ENCODE measurements at places on chromosomes 2 and 18. TPM values are rescaled to one million over a fixed set of nuclear protein-coding genes. Genes with fewer than 3 reads are reported as not detected.

DNA sequence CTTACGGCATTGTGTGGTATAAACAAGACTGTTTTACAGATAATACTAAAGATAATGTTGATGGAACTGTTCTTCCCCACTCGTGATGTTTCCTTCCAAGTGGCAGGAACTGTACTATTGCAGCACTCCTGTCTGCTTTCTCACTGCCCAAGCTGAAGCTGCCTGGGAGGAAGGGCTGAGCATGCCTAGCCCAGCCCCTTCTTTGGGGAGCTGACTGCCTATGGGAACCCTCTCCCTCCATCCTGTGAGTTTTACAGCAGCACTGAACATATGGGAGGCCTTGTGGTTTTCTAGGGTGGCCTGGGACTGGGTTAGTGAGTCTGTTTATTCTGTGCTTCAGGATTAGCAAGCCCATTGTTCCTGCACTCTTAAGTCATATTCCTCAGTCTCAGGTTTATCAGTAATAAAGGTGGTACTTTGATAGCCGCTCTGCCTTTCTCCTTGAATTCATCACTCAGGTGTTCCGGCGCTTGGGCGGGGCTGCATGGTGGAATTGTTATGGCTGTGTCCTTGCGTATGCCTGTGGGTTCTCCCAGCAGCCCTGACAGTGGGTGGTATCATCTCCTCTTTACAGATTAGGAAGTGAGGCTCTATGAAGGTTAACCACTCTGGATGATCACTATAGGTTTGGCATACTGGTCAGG lies 379.7 kb downstream of the PTPRM start:
- DNase-seq, result no peak

DNA sequence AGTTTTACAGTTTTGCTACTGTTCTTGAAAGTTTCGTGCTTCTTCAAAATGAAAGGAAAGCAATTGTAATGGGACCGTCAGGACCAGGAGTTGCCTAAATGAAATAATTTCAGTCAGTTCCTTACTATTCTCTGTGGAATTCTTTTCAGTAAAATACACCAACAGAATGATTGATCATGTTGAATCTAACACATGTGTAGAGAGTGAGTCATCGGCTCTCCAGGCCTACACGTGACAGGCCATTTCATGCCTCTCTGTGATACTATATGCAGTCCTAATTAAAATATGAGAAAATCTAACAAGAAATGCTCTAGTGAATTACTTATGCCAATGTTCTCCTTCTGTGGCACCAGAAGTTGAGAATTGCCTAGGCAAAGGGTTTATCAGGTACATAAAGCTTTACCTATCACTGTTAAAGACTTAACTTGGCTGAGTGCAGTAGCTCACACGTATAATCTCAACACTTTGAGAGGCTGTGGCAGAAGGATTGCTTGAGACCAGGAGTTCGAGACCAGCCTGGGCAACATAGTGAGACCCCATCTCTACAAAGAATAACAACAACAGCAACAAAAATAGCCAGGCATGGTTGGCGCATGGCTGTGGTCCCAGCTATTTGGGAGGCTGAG lies 199.4 kb downstream of the LRRTM1 start:
- DNase-seq, result no peak

GRCh38 chr18:79912409-79912991 lies 39.0 kb downstream of the SLC66A2 start:
- DNase-seq, result peak; percentile 50

GRCh38 chr2:154067124-154067523 lies 195.4 kb downstream of the GALNT13 start:
- DNase-seq, result no peak

GRCh38 chr2:208361077-208361441 lies 45.5 kb upstream of the PTH2R start:
- no peak for DNase-seq

- no peak for DNase-seq
These were observed 1456.1 kb upstream of the ACVR2A start for GRCh38 chr2:146388757-146389156.

DNA sequence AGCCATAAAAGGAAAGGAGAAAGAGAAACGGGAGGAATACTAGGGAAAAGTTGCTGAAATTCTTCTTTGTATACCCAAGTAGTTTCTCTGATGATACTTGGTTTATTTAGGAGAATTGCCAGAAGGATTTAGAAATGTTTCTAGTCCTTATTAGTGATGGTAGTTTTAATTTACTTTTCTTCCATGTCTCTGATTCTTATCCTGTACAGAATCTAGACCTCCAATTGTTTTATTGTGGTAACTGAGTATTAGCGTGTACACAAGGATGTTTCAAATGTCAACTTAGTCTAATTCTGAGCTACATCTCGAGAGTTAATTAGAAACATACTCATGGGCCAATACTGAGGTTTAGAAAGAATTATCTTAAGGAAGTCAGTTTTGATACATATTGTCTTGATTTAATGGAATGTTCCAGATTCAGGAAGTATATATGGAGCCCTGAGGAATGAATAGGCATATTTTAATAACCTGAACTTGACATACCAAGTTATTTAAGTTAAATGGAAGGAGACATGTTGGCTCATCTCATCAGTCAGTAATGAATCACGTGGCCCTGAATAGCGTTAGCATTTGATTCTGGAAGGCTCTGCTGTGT lies 219.6 kb downstream of the LTBP1 start:
- DNase-seq, result no peak

DNA sequence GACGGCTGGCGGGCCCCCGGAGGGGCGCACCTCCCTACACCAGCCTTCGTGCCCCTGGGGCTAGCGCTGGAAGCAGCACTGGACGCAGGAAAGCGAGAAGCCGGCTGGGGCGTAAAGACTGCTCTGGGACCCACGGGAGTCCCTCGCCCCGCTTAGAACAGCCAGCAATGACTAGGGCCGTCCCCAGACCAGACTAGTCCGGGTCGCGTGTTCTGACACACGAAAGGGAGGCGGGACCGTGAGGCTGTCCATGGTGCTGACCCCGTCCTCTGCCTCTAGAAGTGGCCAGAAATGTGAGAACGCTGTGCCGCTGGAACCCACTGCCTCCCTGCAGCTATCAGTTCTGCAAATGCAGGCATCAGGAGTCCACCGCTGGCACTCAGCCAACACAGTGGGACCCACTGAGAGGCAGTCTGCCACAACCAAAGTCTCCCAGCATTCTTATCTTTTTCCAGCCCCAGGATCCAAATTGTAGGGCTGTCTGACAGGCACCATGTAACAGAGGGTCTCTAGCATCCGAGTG lies at the start of gene UCN:
Gene UCN, minus strand, starts transcription at position 87 of the 523 bp plus-strand sequence. CDS start 550 bp downstream, outside the sequence.
- DNase-seq, result no peak

- DNase-seq, result no peak
These were observed 9.3 kb upstream of the VWC2L start for GRCh38 chr2:214401580-214401979.

DNA sequence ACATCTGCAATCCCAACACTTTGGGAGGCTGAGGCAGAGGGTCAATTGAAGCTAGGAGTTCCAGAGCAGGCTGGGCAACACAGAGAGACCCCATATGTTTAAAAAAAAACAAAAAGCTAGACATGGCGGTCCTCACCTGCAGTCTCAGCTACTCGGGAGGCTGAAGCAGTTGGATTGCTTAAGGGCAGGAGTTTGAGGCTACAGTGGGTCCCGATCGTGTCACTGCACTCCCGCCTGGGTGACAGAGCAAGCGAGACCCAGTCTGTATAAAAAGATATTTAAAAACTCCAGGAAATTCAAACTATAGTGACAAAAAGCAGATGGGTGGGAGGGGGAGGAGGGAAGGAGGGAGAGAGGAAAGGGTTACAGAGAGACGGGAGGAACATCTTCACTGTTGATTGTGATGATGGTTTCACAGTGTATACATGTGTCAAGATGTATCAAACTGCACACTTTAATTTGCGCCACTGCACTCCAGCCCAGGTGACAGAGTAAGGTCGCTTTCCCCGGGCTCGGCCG lies 942 bp upstream of the ZNF236 start:
- no peak for DNase-seq

DNA sequence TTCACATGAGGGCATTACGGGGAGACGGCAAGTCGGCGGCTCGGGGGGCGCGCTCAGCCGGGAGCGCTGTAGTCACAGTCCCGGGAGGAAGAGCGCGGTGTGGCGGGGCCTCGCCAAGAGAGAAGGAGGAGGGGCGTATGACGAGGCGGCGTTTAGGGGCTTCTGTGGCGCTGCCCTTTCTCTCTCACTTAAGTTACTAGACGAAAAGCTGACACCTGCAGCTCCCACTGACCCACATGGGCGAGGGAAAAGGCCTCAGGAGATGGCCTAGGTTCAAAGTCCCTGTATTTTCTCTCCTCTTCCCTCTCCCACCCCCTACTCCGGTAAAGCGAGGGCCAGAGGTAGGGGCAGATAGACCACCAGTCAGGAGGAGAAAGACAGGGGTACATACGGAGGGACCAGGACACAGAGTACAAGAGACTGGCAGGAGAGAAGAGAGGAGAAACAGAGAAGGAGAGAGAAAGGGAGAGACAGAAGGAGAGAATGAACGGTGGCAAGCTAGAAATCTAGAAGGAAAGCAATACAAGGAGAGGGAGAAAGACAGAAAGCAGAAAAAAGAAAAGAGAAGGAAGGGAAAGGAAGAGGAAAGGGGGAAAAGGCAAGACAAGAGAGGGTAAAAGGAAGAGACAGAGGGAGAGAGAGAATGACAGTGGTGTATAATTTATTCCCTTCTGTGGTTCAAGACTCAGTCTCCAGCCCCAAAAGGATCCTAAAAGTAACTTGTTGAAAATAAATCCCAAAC lies 3.8 kb downstream of the SIX2 start:
- DNase-seq, result no peak

GRCh38 chr18:41756141-41756540 lies 198.9 kb upstream of the PIK3C3 start:
- DNase-seq, result no peak

DNA sequence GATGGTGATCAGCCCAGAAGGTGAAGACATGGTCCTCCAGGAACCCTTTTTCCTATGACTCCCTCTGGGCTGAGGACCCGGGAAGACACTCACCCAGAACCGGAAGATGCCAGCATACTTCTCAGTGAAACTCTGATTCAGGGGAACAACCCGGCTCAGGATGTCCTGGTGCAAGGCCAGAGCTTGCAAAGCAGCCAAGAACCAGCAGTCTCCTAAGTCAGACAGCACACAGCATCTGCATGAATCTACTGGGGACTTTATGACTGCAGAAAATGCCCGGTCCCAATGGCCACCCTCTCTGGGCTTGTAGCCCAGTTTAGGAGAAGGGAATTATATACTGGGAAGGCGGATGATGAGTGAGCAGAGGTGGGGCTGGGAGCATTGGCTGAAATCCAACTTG lies 15.3 kb downstream of the CAPN14 start:
- DNase-seq, result no peak

DNA sequence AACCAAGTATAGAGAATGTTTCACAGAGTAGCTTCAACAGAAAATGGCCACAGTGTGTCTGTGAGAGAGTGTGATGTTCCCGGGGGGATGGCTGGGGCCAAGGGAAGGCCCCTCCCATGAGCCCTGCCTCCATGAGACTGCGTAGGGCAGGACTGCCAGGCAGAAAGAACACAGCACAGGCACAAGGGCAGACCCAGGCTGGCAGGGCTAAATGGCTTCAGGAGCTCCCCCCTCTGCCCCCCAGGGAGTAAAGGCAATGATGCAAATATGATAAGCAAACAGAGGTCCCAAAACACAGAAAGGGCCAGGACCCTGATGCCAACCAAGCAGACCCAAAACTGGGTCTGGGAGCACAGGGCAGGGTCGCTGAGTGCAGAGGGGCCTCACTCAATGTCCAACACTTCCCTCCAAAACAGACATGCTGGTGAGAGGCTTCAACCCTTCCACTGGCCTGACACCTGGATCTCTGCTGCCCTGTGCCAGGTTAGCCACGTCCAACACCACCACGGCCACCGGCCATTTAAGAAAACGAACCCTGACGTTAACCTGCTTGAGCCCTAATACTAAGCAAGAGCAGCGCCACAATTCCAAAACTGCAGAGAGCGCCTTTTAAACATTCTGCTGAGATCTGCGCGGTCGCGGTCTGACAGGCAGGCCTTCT lies 90.3 kb downstream of the HDAC4 start:
- DNase-seq, result peak; percentile 35

DNA sequence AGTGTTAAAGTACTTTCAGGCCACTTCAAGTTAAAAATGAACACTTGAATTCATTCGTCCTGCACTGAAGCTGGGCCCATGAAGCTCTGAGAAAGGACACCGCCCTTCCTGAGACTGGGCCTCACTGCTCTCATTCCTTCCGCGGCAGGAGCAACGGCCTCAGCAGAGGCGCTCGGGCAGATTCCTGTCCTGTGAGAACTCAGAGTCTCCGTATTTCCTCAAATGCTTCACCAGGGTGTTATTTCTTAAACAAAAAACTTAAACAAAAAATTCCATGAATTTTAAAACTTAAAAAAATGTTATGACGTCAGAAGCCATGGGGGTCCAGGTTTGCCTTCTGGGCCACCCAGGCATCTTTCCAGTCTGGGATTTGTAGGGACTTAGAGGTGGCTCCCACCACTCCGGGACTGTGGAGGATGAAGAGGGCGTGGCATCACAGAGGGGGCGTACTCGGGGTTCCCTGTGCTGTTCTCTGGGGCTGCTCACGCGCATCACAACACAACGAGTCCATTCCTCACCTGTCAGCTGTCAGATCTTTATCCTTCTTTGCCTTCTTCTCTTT lies 115.9 kb upstream of the ASB18 start:
- no peak for DNase-seq

GRCh38 chr18:2569338-2570207 lies 1.7 kb downstream of the METTL4 start:
- DNase-seq, result no peak

- DNase-seq, result no peak
These were observed 45.4 kb downstream of the M1AP start for GRCh38 chr2:74602586-74603281.

- DNase-seq, result no peak
These were observed 225.0 kb downstream of the SUCLG1 start for GRCh38 chr2:84234103-84234502.

DNA sequence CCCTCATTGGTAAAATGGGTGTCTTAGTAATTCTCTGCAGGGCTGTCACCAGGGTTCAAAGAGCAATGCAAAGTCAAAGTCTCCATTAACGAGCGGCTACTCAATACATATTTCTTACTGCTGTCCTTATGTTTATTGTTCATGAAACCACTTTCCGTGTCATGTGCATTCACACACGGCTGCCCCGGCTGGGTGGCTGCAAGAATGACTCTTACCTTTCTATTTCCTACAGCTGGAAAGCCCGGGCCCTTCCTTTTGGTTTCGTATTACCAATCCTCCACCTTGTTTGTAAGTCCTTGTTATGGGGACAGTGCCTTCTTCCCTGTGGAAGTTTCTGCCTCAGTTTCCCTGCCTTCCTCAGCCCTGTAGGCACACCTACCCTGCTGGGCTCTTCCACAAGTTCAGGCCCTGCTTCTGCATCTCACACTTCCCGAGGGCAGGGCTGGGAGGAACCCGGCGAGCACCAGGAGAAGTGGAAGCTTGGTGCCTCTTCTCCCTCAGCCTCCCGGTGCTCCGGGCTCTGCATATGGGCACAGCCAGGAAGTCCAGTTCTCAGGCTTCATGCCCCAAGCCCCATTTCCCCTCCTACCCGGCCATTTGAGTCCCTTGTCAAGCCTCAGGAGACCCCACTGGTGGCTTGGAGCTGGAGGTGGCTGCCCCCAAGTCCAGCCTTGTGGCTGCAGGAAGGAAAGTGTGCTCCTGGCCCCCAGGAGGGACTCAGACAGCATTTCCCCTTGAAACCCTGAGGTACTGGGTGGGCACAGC lies 18.7 kb upstream of the ACKR3 start:
- DNase-seq, result no peak

Gene PID1
- 83.3 TPM for total RNA-seq
